Smooth muscle cell of the pulmonary artery (primary cell): ENCODE measurements at places on chromosomes 1 and 21. TPM values are rescaled to one million over a fixed set of nuclear protein-coding genes. Genes with fewer than 3 reads are reported as not detected.

The MEGF6 gene
- total RNA-seq, result 87.9 and 91.8 TPM in 2 replicates

The PTP4A2 gene
- 327 and 340 TPM in 2 replicates for total RNA-seq

The CYYR1 gene
- under 0.01 TPM in 1 of 2 replicates, not detected in the other for total RNA-seq

The CD1E gene
- total RNA-seq, result not detected in 2 replicates

The MNDA gene
- total RNA-seq, result not detected in 2 replicates

The TMCC2 gene
- total RNA-seq, result 2.7 and 3.3 TPM in 2 replicates

The CR2 gene
- total RNA-seq, result not detected in 2 replicates

The CD52 gene
- total RNA-seq, result not detected in 2 replicates

The OR2T11 gene
- not detected in 2 replicates for total RNA-seq

The GREM2 gene
- 5.4 and 14.7 TPM in 2 replicates for total RNA-seq

The ZNF684 gene
- 2.7 and 3.0 TPM in 2 replicates for total RNA-seq

The PRR9 gene
- 0.23 TPM in 1 of 2 replicates, not detected in the other for total RNA-seq

The KCNT2 gene
- 6.6 and 10.8 TPM in 2 replicates for total RNA-seq

The OR2L8 gene
- total RNA-seq, result not detected in 2 replicates

The PALMD gene
- 2.6 and 14.5 TPM in 2 replicates for total RNA-seq

The PPIAL4G gene
- total RNA-seq, result not detected in 2 replicates

The SLC9C2 gene
- total RNA-seq, result 0.03 TPM in 1 of 2 replicates, not detected in the other

The MRAP gene
- 0.13 TPM in 1 of 2 replicates, not detected in the other for total RNA-seq

The SLC5A9 gene
- not detected in 2 replicates for total RNA-seq
